EL (cell line): ENCODE measurements at places on chromosomes 6 and 20.

- no peak for DNase-seq
Observed at GRCh38 chr6:117495425-117495824, 13.0 kb downstream of the DCBLD1 start.

DNA sequence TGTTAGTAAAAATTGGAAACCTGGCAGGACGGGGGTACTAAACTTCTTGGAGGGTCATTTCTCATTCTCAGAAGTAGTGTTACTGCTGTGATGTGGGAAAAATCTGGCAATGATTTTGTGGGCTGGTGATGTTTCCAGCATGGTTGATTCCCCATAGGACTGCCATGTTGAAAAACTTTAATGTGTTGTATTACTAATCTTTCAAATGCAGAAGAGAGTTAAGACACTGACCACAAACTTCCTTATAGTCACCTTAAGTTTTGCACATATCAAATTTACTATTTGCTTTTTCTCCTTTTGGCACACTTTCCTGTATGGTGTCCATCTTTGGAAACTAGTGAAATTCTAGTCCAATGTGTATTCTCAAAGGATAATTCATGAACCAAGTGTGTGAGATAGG, 236.2 kb upstream of the TAB2 start:
- no peak for DNase-seq

- DNase-seq = no peak
Observed at GRCh38 chr6:90557006-90557405, 29.9 kb downstream of the MAP3K7 start.

- DNase-seq = no peak
Observed at GRCh38 chr6:39114388-39114703, 640 bp downstream of the SAYSD1 start.

DNA sequence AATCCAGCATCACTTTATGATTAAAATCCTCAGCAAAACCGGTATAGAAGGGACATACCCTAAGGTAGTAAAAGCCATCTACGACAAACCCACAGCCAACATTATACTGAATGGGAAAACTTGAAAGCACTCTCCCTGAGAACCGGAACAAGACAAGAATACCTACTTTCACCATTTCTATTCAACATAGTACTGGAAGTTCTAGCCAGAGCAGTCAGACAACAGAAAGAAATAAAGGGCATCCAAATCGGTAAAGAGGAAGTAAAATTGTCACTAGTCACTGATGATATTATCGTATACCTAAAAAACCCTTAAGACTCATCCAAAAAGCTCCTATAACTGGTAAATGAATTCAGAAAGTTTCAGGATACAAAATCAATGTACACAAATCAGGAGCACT, 33.3 kb downstream of the BLOC1S5 start:
- DNase-seq = no peak

- DNase-seq = no peak
Observed at GRCh38 chr20:45861221-45862075, 4.0 kb downstream of the ZSWIM3 start.

DNA sequence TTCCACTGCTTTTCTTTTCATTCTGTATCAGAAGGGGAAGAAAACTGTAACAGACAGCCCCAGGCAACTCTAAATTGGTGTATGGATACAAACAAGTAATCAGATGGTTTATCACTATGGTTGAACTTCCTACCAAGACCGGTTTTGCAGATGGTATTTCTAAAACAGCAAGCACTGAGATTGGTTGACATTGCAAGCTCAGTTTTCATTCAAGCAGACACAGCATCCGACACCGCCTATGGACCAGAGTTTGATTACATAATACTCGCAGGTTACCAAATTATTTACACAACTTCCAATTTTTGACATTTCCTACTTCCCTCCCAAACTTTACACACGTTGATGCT, 209.9 kb downstream of the ALDH8A1 start:
- DNase-seq = no peak

GRCh38 chr6:153405931-153406330, 274.8 kb upstream of the RGS17 start:
- no peak for DNase-seq
